CD14-positive monocyte (primary cell): ENCODE measurements at places on chromosomes 6 and 20.

GRCh38 chr6:77231438-77232305, 231.6 kb downstream of the HTR1B start:
- DNase-seq: no peak

DNA sequence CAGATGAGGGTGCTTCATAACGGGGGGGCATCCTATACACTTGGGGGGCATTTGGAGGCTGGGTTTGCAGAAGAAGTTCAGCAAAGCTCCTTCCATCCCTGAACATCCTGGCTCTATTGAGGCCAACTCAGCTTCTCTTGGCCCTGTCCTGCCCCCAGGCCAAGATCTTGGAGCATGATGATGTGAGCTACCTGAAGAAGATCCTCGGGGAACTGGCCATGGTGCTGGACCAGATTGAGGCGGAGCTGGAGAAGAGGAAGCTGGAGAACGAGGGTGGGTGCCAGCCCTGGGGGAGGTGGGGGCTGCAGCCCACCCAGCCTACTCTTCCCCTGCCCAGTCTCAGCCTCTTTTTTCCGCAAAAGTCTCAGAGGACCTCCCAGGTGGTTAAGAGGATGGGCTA, 17.2 kb downstream of the GDAP1L1 start:
- DNase-seq: no peak

- DNase-seq: no peak
Measured at GRCh38 chr20:63652192-63652980, 838 bp downstream of the STMN3 start.

DNA sequence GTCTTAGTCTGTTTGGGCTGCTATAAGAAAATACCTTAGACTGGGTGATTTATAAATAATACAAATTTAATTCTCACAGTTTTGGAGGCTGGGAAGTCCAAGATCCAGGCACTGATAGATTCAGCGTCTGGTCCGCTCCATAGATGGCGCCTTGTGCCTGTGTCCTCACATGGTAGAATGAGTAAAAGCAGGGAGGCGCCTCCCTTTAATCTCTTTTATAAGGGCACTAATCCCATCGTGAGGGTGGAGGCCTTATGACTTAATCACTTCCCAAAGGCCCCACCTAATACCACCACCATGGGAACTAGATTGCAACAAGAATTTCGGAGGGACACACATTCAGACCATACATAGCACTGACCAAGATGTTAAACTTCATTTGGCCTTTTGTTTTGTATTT, 91.2 kb upstream of the TMEM181 start:
- DNase-seq: no peak
